ENCODE measurements at places on chromosomes 11 and 22.

GRCh38 chr11:76526878-76527277 is 82.1 kb downstream of the EMSY start:
- DNase-seq = no peak

GRCh38 chr22:25582946-25583345 is 18.5 kb downstream of the GRK3 start:
- no peak for DNase-seq

DNA sequence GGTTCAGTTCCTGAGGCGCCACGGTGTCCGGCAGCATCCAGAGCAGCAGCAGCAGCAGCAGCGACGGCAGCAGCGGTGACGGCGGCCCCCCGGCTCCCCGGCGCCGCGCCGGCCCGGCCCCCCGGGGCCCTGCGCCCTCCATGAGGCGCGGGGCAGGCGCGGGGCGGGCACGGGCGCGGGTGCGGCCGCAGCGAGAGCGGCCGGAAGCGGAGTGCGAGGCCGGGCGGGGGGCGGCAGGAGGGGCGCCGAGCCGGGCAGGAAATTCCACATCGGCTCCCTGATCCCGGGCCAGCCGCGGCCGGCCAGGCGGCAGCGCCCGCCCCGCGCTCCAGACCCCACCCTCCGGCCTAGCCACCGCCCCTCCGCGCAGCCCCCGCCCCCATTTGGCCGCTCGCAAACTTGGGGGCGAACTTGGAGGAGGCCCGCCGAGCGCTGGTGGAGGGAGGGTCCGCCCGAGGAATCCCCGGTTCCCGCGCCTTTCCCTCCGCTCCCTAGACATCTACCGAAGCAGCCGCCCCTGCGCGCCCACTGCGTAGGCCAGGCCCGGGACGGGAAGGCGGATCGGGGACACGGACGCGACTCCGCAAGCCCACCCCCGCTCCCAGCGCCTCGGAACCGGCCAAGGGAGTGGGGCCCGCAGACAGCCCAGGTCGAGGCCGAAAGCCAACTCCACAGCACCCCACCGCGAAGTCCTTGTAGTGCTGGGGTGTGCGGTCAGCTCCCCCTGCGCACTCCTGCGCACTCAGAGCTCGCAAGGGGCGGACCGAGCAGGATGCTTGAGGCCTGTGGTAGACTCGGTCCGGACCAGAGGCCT is at the start of gene SCARF2:
SCARF2 (minus strand) TSS at position 213 of the 814 bp plus-strand sequence; CDS start at position 142, 71 bp downstream.
- no peak for DNase-seq

DNA sequence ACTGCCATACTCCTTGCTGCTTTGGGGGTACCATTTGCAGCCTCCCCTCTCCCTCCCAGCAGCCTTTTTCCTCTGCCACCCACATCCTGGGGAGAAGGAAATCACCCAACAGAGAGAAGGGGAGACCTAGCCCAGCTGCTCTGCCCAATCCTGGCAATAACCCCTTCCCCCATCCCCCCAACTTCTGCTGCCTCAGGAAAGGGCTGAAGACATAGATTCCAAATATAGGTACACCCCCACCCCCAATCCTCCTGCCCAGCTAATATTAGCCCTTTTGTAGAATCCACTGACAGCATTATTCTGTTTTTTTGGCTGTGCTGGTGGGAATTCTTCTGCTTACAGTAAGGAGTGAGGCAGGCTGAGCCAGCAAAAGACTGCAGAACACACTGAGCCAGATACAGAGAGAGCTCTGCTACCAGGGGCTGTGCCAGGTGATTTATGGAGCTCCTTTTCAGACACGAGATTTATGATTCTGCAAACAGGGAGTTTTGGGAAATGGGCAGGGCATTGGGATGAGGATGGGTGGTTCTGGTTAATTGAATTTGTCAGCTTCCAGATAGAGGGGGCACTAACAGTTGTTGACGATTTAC is 164.0 kb downstream of the TENM4 start:
- DNase-seq = no peak

DNA sequence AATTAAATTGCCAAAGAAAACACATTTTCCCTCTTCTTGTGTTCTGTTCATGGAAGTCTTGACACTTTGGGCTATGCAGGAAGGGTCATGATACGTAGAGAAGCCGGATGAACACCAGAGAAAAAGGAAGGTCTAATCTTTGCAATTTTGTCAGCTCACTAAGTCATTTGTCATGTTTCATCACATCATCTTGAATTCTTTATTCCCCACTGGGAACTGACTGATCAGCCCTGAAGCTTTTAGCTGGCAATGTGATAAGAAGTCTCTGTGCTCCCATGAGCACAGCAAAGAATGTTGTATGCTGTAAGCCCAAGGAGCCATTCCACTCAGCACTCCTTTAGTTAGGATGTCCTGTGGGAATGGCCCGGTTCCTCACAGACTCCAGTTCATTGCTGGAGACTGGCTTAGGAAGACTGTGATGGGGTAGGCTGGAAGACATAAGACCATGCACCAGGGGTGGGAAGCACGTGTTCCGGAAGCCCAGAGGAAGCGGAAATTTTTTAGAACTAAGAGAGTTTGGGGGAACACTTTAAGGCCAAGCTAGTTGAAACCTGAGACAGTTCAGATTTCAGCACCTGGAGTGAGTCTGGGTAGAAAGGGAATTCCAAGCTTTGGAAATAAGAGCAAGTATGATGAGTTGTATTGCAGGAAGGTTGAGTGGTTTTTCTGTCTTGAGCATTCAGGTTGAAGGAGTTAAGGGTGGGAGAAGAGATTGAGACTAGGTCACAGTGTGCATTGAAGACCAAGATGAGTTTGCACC is 306.7 kb upstream of the MTNR1B start:
- DNase-seq = no peak

DNA sequence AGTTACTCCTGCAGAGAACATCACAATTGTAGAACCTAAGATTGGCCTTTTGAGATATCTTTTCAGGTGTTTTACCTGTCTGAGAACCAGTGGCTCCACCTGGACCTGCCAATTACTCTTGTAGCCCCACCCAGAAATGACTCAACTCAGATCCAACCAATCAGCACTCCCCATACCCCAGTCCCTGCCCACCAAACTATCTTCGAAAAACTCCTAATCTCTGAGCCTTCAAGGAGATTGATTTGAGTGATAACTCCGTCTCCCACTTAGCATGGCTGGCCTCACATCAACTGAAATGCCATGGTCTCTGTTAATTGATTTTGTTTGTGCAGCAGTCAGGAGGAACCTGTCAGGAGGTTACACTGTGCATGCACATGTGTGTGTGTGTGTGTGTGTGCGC is 103.6 kb downstream of the MTNR1B start:
- no peak for DNase-seq

DNA sequence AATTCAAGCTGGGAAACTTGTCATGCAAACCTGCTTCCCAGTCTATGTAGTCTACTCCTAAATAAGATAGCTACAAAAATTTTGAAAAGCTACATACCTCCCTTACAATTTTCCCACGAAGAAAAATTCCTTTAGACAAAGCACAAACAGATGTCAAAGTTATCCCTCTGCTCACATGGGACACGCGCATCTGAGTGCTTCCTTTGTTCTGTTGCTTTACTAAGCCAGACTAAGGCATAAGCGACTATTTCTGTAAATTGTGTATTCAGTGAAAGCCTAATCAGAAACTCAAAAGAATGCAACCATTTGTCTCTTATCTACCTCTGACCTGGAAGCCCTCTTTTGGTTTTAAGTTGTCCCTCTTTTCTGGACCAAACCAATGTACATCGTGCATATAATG is 583.7 kb upstream of the B3GAT1 start:
- no peak for DNase-seq

GRCh38 chr11:95716266-95716665 is 73.3 kb downstream of the FAM76B start:
- no peak for DNase-seq

DNA sequence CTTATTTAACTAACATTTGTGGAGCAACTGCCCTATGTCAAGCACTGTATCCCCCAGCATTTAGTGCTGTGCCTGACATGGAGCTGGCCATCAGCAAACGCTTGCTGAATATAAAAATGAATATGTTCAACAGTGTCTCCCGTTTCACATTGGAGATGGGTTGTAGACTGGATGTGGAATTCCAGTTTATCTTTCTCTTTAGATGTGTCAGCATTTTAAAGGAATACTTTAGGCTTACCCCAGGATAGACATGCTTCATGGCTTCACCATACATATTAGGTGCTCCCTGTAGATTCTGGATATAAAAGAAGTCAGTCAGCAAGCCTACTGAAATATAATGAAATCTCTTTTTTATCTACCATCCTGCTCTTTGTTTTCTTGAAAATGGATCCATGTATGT is 21.3 kb upstream of the TPH1 start:
- DNase-seq = no peak

GRCh38 chr11:120391292-120391691 is 55.1 kb downstream of the ARHGEF12 start:
- no peak for DNase-seq

DNA sequence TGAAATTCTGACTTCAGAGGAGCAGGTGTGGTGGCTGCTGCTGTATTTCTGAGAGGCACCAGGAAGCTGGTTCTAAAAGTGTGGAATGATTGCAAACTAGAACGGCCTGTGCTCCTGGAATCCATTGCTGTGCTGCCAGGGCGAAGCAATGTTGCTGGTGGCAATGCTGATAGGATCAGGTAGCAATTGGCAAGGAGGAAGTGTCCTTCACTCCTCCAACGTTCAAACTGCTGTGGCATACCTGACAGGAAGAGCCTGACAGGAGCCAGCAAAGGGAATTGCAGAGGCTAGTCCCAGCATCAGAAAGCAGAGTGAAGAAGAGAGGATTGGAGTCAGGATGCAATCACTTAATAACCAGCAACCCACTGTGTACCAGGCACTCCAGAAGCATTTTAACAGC is 118.2 kb downstream of the FAR1 start:
- DNase-seq = no peak

DNA sequence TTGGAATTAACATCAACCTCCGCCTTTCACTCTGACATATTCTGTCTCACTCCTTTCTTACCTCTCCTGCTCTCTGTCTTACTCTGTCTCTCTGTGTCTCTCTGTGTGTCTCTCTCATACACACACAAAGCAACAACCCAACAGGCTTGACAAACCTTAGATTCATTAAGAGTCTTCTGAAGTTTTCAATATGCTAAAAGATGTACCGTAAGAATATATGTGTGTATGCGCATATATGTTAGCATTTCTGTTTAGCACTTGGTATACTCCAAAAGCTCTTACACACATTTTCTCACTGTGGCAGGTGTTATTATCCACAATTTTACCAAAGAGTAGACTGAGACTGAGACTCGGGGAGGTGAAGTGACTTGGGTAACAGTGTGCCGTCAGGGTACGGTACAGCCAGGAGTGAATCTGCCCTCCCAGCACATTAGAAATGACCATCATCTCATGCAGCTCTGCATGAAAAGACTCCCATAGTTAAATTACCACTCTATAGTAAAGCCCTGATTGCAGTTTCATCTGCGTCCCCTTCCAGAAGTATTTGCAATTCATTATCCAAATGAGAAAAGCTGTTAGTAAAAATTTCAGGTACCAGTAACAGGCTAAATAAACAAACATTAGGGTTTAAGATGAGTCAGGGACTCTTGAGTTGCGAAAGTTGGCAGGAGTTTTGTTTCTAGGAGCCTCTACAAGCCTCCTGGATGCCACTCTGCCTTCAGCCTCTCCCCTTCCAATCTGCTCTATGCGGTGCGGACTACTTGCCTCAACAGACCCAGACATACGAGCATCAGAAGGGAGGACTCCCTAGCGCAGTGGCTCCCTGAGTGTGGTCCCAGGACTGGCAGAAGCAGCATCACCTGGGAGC is 195.2 kb upstream of the TMEM45B start:
- no peak for DNase-seq

DNA sequence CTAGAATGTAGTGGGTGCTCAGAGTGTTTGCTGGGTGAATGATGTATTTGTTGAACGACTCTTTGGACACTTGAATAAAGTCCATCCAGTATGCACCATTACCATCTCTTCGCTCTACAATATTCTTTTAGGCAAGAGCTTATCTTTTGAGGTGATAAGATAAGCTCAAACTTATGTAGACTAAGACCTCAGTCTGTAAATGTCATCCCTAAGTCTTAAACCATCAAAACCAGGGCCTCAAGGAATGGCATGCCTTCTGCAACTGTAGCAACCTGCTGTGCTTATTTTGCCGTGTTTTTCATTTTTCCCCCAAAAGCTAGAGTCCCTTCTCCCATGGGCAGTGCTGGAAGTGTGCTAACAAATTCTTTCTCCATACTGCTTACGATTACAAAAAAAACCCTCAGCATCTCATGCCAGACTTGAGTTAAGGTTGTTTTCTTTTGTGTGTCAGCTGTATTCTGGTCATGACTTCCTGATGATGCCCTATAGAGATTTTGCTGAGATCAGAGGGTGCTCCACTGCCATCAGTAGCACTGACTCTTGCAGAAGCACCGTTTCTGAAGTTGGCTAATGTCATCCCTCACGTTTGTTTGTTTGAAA is 27.8 kb downstream of the LIMK2 start:
- DNase-seq = no peak

GRCh38 chr11:117572671-117573070 is 224.3 kb downstream of the DSCAML1 start:
- DNase-seq = no peak

GRCh38 chr11:3200388-3201111 is 18.1 kb downstream of the MRGPRG start:
- no peak for DNase-seq

GRCh38 chr11:75338516-75339208 is 12.8 kb downstream of the ARRB1 start:
- DNase-seq = no peak

DNA sequence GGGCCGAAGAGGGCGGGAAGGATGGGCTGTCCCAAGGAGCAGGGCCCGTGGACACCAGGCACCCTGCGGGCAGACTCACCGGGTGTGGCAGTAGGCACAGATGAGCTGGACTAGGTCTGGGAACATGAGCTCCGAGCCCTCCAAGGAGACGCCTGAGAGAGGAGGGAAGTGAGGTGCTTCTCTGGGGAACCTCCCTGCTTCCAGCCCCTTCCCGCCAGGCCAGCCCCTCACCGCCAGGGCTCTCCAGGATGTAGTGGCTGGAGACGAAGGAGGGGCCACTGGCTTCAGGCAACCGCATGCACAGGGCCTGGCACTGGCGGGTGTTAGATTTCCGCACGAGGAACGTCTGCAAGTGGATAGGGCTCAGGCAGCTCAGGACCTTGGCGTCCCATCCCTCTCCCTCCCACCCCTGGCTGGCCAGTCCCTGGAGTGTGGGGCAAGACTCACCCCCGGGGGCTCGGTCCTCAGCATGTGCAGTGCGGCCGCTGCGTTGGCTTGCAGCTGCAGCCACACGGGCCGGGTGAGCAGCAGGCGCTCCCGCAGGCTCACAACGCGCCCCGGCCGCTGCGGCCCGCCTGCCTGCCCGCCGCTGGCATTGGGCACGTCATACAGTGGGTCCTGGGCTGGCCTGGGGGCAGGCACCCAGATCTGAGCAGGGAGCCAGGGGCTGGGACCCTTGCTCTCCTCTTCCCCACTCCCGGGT is 552 bp downstream of the RIN1 start:
- peak; percentile 49 for DNase-seq
